ENCODE measurements at places on chromosomes 7 and 10.

GRCh38 chr7:29723599-29723998, 82.7 kb upstream of the WIPF3 start:
- DNase-seq: peak; percentile 8

- DNase-seq: peak; percentile 20
Observed at GRCh38 chr10:13347043-13347499, 1.0 kb downstream of the SEPHS1 start.

GRCh38 chr7:139046143-139046542, 10.3 kb upstream of the ZC3HAV1L start:
- no peak for DNase-seq

GRCh38 chr7:155851892-155852291, 39.6 kb upstream of the SHH start:
- no peak for DNase-seq

DNA sequence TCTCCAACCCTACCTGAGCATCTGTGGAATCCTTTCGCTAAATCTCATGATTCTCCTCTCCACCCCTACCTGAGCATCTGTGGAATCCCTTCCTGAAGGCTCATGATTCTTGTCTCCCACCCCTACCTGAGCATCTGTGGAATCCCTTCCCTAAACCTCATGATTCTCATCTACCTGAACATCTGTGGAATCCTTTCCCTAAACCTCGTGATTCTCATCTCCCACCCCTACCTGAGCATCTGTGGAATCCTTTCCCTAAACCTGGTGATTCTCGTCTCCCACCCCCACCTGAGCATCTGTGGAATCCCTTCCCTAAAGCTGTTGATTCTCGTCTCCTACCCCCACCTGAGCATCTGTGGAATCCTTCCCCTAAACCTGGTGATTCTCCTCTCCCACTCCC, 342.0 kb downstream of the SDK1 start:
- DNase-seq: no peak

- DNase-seq: no peak
Observed at GRCh38 chr7:137241655-137242360, 101.7 kb downstream of the PTN start.

DNA sequence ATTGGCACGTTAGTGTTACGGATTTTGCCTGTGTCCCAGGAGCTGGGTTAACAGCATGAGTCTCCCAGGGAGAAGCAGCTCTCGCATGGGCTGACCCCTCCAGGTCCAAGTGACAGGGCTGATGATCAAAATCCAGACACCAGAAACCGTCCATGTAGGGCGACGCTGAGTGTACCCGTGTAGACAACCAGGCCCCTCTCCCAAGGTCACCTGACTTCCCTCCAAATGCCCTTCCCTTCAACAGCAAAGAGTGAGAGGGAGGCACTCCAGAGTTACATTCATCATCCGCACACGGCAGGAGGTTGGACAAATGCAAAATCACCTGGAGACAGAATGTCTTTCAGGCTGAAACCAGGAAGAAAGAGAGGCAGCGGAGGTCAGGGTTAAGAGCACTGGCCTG, 14.9 kb upstream of the HSPA12A start:
- DNase-seq: no peak

DNA sequence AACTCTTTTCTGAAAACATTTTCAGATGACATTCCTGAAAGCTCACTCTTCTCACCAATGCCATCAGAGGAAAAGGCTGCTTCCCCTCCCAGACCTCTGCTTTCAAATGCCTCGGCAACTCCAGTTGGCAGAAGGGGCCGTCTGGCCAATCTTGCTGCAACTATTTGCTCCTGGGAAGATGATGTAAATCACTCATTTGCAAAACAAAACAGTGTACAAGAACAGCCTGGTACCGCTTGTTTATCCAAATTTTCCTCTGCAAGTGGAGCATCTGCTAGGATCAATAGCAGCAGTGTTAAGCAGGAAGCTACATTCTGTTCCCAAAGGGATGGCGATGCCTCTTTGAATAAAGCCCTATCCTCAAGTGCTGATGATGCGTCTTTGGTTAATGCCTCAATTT, 16.5 kb downstream of the ANLN start:
- DNase-seq: no peak

- DNase-seq: no peak
Observed at GRCh38 chr10:56912043-56912442, 551.0 kb upstream of the ZWINT start.

GRCh38 chr10:101032637-101033224, 1.7 kb downstream of the SFXN3 start:
- DNase-seq: peak; percentile 78

DNA sequence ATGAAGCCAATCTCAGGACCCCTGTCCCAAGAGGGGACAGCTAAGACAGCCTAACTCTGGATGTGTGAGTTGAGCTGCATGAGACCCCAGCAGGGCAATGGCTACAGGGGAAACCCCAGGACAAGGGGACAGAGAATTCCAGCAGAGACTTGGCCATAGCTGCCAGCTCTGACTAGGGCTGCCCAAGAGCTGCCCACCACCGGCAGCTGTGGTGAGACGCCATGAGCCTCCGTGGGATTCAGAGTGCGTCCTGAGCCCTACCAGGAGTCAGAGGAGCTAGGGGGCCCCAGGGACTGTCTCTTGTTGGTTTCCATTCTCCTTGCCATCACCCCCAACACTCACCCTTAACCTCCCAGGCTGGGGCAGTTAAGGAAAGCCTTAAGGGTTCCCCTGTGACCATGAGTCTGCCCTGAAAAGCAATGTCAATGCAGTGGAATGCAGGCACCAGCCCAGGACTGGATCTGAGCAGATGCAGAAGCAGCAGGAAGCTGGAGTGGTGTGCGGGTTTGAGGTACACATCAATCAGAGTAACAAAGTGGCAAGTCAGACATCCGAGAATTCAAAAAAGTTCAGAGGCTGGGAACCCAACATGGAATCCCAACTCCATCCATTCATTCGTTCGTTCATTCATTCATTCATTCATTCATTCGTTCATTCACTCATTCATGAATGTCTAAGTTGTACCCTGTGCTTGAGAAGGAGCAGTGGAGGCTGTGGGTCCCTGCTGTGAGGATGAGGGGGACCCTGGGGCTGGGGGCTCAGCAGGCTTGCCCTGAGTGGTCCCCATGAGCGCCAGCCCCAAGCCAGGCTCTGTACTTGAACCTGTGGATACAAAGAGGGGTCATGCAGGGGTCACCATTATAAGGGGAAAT, 52.9 kb downstream of the C10orf120 start:
- no peak for DNase-seq

- peak; percentile 30 for DNase-seq
Observed at GRCh38 chr7:7416031-7416858, 119.4 kb downstream of the COL28A1 start.

DNA sequence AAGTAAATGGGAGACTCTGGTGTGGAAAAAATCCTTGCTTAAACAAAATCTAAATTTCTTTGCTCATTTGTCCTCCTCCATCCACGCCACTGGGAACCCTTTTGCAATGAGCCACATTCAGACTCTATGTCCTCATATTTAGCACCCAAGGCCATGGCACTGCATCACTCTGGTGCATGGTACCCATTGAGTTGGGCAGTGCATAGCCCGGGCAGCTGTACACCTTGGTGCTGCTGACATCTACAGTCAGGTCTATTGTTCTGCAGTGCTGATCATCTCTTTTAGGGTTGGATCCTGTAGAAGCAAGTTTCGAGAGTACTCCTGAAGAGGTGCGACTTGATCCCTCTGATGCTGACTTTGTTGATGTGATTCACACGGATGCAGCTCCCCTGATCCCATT, 6.8 kb downstream of the PNLIPRP1 start:
- DNase-seq: no peak

DNA sequence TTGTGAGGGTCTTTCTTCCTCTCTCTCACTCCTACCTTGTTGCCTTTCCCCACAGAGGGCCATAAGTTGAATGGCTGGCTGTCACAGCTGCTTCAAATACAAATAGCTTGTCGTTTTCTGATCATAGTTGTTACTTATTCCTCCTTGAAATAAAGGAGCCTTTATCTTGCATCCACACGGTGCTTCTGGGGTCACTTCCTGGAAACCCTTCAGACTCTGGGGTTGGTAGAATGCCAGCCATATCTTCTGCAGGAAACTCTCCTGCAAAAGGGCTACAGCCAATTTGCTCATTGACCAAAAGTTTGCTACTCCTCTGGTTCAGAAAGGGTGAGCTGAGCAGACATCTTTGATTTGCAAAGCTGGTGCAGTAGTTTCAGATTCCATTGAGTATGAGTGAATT, 70.4 kb downstream of the FAM185A start:
- DNase-seq: no peak

DNA sequence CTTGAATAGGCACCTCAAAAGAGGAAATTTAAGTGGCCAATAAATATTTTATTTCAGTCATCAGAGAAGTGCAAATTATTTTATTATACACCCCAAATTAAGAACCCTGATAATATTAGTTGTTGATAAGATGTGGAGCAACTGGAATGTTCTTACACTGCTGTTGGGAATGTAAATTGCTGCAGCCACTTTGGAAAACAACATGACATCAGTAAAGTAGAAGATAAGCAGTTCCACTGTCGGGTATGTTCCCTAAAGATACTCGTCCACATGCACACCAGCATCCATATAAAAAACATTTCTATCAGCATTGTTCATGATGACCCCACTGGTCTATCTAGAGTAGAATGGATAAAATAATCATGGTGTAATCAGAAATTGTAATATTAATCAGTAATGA, 46.5 kb downstream of the VCL start:
- DNase-seq: no peak

- no peak for DNase-seq
Observed at GRCh38 chr7:137682596-137682995, 164.2 kb downstream of the DGKI start.

DNA sequence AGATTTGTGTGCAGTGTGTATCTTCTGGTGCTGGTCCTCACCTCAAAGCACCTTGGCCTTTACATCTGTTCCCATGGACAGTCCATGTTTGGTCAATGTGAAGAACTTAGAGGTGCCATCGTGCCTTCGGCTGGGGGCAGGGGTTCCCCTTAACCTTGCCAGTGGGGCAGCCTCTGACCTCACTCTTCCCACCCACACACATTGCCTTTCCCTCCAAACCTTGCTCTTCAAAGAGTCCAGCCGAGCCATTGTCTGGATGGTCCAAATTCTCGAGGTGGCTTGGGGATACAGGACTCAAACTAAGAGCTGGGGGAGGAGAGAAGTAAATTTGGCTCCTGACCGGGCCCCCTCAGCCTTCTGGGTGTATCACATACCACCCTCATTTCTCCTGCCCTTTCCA, 76.2 kb upstream of the HABP2 start:
- DNase-seq: no peak

DNA sequence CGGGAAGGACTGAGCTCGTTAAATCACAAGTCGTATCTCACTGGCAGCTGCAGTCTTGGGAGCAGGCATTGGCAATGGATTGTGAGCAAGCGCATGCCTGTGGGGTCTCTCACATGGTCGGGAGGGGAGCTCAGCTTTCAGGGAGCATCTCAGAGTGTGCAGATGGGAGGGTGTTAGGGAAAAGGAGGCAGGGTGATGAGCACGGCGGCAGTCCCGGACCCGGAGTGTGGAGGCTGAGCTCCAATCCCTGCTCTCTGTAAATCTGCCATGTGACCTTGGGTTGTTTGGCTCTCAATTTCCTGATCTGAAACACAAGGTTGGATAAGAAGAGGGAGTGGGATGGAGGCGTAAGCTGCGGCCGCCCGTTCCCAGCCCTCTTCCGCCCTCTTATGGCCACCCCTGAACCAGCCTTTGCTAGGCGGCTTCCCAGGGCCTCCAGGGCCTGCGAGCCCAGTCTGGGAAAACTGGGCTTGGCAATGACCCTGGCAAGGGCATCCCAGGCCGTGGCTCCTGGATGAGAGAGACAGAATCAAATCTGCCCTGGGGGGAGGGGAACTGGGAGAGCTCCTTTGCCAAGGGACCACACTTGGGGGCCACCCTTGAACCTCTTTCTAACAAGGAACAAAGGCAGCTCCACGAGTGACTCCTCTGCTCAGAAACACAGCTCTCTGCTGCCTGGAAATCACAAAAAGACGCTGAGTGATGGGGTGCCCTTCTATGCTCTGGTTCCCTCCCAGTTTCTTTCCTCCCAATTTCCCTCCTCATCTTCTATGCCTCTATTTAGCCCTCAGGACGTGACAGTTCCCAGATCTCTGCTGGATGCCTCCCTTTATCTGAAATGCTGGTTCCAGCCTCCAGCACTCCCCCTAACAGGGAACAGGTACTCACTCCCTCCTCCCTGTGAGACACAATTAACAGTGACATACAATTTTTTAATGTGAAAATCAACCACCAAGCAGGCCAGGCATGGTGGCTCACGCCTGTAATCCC, 41.7 kb upstream of the LOXL4 start:
- DNase-seq: peak; percentile 69

- no peak for DNase-seq
Observed at GRCh38 chr10:125169915-125170314, 9.6 kb upstream of the CTBP2 start.

- no peak for DNase-seq
Observed at GRCh38 chr7:96499532-96499931, 177.6 kb upstream of the SLC25A13 start.

GRCh38 chr10:109259293-109259692, 664.0 kb downstream of the XPNPEP1 start:
- peak; percentile 11 for DNase-seq

DNA sequence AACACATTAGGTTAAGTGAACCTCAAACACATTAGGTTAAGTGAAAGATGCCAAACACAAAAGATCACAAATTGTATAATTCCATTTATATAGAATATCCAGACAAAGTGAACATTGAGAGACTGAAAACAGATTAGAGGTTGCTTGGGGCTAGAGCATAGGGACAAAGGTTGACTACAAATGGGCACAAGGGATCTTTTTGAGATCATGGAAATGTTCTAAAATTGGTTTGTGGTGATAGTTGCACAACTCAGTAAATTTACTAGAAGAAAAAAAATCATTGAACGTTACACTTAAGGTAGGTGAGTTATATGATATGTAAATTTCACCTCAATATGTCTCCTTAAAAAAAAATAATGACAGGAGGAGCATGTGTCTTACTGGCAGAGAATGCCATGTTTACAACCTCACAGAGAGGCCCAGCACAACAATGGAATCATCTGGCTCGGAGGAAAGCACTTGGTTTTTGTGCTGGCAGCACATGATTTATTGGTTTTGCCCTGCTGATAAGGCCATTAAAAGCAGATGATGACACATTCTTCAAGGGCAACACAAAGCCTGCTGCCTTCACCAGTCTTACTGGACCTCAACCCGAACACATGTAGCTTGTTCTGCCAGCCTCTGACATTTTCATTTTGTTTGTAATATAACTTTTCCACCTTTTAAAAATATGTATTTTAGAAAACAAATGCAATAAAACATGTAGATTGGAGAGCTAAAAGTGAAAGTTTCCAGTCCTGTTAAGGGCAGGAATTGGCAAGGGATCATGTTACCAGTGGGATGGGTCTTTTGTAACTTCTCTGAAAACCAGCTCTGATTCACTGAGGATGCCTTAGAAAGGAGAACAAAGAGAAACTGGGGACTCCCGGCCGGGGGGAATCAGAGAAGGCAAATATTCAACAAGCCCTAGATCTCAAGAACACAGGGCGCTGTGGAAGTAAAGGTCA, 11.9 kb upstream of the LMOD2 start:
- peak; percentile 74 for DNase-seq

- DNase-seq: no peak
Observed at GRCh38 chr10:47413531-47414226, 29.6 kb upstream of the ZNF488 start.

All from MCF 10A (cell line).